Osteocyte (in vitro differentiated cells): ENCODE measurements at places on chromosomes 3 and 15. TPM values are rescaled to one million over a fixed set of nuclear protein-coding genes. Genes with fewer than 3 reads are reported as not detected.

CACNA1D gene
- total RNA-seq = 0.48 and 0.57 TPM in 2 replicates

UROC1 gene
- total RNA-seq = not detected in 2 replicates

DCBLD2 gene
- 83.2 and 85.5 TPM in 2 replicates for total RNA-seq

ARPP19 gene
- 165 and 169 TPM in 2 replicates for total RNA-seq

MST1R gene
- 1.1 and 1.8 TPM in 2 replicates for total RNA-seq

DNA sequence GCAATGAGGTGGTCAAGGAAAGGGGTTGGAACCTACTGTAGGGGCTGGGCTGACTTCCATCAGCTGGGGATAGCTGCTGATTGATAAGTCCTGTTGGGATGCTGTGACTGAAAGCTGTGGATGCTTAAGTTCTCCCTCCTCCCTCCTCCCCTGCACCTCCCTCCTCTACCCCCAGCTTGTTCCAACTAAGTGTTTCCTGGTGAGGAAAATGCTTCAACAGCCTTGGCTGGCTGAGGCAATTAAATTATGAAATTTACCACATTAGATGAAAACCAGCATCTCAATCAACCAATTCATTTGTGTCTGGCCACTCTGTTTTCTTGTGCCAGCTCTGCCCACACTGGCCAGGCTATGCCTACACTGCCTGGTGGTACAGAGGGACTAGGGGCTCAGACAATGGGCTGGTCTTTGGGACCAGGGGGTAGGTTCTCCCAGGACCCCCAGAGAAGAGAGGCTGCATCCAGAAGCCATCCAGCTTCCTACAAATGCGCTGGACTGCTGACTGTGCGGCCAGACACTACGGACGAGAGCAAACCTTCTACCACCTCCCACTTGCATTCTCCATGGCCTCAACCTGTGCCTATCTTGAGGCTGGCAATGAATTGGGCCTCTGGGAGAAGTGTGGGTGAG is 2.5 kb downstream of the KLHL25 start:
- DNase-seq = no peak
- no peak overlapping the region for H3K4me3 ChIP-seq
- H3K36me3 ChIP-seq = no peaks in the 10 kb centered on the region
- H3K27ac ChIP-seq = no peak overlapping the region
- no peaks in the 10 kb centered on the region for H3K27me3 ChIP-seq
- peaks cover 24% of the 10 kb centered on the region for H3K4me1 ChIP-seq

- peaks cover 2% of the 10 kb centered on the region for H3K27me3 ChIP-seq
- peaks cover 9% of the 10 kb centered on the region for H3K4me1 ChIP-seq
- no peak overlapping the region for H3K4me3 ChIP-seq
- H3K36me3 ChIP-seq = peaks cover 8% of the 10 kb centered on the region
Measured at GRCh38 chr3:107468782-107469181, 54.0 kb upstream of the BBX start.

DNA sequence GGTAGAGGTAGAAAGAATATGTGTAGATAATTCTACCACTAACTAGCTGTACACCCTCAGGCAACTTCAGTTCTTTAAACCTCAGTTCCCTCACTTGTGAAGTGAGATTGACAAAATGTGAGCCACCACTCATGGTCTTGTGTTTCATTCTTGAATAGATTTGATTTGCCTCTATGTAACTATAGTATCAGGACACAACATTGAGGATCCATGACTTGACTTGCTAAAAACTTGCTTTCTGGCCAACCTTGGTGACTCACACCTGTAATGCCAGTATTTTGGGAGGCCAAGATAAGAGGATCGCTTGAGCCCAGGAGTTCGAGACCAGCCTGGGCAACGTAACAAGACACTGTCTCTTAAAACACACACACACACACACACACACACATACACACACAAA is 115.8 kb upstream of the FLNB start:
- peak overlapping the region; percentile 14 for H3K27ac ChIP-seq
- DNase-seq = no peak

DNA sequence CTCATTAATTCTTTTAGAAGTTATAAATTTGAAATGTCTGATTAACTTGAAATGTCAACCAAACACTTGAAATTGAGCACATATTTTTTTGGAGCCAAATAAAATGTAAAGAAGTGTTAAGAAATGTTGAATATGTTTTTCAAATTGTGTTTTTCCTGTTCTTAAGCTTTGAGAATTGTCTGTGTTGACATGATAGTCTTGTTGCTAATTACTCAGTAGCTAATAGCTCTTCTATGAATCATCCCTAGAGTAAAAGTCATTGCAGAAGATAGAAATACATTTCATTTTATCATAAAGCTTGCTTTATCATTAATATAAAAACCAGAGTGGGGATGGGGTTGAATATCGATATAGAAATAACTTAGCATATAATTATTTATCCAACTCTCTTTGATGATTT is 41.9 kb upstream of the ABHD10 start:
- H3K27me3 ChIP-seq = no peaks in the 10 kb centered on the region
- peaks cover 67% of the 10 kb centered on the region for H3K36me3 ChIP-seq

GRCh38 chr15:70562906-70563305 is 200.5 kb downstream of the UACA start:
- no peak overlapping the region for H3K4me3 ChIP-seq
- no peaks in the 10 kb centered on the region for H3K36me3 ChIP-seq
- H3K4me1 ChIP-seq = no peaks in the 10 kb centered on the region
- no peak for DNase-seq

- no peak overlapping the region for H3K27ac ChIP-seq
- no peak for DNase-seq
- H3K4me1 ChIP-seq = no peaks in the 10 kb centered on the region
- no peak overlapping the region for H3K4me3 ChIP-seq
Measured at GRCh38 chr3:131756405-131756804, 253.6 kb upstream of the MRPL3 start.

- H3K27me3 ChIP-seq = no peaks in the 10 kb centered on the region
- H3K36me3 ChIP-seq = no peaks in the 10 kb centered on the region
- H3K4me3 ChIP-seq = peak overlapping the region; percentile 5
- no peak for DNase-seq
- peaks cover 17% of the 10 kb centered on the region for H3K4me1 ChIP-seq
Measured at GRCh38 chr15:100903168-100903554, 16.0 kb upstream of the LRRK1 start.

- no peak overlapping the region for H3K4me3 ChIP-seq
- no peaks in the 10 kb centered on the region for H3K27me3 ChIP-seq
- peaks cover 40% of the 10 kb centered on the region for H3K4me1 ChIP-seq
- H3K36me3 ChIP-seq = peaks cover 2% of the 10 kb centered on the region
Measured at GRCh38 chr3:70728311-70728710, 415.9 kb upstream of the MDFIC2 start.

- H3K4me3 ChIP-seq = no peak overlapping the region
- H3K27me3 ChIP-seq = no peaks in the 10 kb centered on the region
- no peak overlapping the region for H3K27ac ChIP-seq
- H3K36me3 ChIP-seq = no peaks in the 10 kb centered on the region
Measured at GRCh38 chr3:42667523-42668412, 14.3 kb downstream of the ZBTB47 start.

DNA sequence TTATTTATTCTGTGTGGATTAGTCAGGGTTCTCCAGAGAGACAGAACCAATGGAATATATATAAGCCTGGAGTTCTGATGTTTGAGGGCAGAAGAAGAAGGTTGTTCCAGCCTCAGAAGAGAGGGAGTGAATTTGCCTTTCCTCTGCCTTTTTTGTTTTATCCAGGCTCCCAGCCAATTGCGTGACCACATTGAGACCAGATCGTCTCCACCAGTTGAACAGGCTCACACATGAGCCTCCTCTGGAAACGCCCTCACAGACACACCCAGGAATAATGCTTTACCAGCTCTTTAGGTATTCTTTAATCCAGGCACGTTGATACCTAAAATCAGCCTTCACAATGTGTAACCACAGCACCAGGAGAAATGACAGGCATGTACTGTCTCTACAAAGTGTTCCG is 923.1 kb downstream of the TBL1XR1 start:
- H3K4me3 ChIP-seq = no peak overlapping the region
- no peaks in the 10 kb centered on the region for H3K36me3 ChIP-seq
- H3K4me1 ChIP-seq = no peaks in the 10 kb centered on the region

DNA sequence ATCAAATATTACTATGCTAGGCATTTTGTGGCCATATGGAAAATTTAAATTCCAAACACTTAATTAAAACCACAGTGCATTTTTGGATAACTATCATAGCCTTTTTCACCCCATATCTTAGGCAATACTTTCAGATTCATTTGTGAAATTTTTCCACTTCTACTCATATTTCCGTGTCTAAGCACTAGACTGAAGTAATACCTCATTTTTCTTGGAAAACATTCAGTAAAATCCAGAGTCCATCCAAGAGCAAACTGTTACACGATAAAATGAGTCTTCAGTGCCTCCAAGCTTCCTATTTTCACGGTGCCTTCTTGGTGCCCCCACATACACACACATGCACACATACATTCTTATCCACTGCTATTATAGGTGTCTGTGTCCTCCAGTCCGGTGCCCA is 845.9 kb downstream of the TBL1XR1 start:
- H3K27ac ChIP-seq = no peak overlapping the region
- H3K36me3 ChIP-seq = no peaks in the 10 kb centered on the region
- no peak for DNase-seq

GRCh38 chr15:94970096-94970495 is 738.7 kb downstream of the MCTP2 start:
- no peaks in the 10 kb centered on the region for H3K36me3 ChIP-seq
- no peaks in the 10 kb centered on the region for H3K4me1 ChIP-seq
- DNase-seq = no peak
- no peaks in the 10 kb centered on the region for H3K27me3 ChIP-seq
- H3K4me3 ChIP-seq = no peak overlapping the region

- DNase-seq = no peak
- H3K4me3 ChIP-seq = no peak overlapping the region
- H3K27me3 ChIP-seq = peaks cover 3% of the 10 kb centered on the region
- no peaks in the 10 kb centered on the region for H3K36me3 ChIP-seq
Measured at GRCh38 chr3:138598534-138598933, 4.5 kb upstream of the CEP70 start.

DNA sequence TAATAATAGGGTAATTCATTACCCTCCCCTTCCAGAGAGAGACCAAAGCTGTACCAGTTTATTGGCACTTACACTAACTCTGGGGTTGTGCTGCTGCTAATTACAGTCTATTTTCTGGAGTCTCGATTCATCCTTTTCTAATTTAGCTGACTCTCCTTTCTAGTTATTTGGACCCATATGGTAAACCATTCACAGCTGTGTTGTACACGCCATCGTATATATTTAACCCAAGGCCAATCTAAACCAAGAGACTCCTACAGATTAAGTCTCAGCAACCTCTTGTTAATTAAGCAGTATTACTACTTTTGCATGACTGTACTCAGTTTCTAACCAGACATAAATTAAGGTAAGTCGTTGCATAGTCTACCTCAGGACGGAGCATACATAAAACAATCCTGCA is 22.5 kb downstream of the ANXA2 start:
- DNase-seq = no peak
- H3K27ac ChIP-seq = peak overlapping the region; percentile 99
- H3K4me1 ChIP-seq = peaks cover 97% of the 10 kb centered on the region
- H3K27me3 ChIP-seq = no peaks in the 10 kb centered on the region
